ENCODE measurements at places on chromosomes 3 and 15.

GRCh38 chr3:22495241-22495640 is 707.9 kb upstream of the UBE2E2 start:
- no peak for DNase-seq

DNA sequence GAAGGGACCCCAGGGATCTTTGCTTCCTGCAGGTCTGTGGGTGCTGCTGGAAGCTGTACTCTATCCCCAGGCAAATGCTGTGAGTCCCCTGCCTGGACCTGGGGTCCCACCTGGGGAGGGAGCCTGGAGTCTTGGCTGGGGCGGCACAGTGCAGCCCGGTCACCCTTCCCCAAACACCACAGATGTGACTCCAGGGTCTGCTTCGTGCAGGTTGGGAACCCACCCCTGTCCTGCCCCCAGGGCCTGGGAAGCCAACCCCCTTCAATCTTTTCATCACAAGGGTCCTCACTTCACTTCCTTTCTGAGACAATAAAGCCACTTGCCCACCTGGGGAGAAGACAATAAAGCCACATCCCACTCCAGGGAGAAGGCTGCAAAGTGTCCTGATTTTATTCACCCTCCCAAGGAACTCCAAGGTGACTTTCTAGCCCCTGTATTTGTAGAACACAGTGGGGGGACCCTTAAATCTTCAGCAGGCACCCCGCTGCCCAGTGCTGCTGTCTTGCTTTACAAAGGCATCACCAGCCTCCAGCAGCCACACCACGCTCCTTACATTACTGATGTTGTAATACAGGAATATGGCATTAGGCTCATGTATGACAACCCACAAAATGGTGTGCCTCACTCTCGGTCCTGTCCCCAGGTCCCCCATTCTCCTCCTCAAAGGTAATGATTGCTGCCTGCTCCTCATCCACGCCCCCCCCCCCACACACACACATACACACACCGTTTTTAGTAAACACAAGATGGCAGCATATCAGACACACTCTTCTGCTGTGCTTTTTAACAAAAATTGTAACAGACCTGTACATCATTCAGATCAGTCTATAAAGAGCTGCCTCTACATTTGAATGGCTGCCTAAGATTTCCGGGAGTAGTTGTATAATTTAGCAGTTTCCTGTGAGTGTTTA is 9.9 kb downstream of the C3orf22 start:
- DNase-seq = no peak

DNA sequence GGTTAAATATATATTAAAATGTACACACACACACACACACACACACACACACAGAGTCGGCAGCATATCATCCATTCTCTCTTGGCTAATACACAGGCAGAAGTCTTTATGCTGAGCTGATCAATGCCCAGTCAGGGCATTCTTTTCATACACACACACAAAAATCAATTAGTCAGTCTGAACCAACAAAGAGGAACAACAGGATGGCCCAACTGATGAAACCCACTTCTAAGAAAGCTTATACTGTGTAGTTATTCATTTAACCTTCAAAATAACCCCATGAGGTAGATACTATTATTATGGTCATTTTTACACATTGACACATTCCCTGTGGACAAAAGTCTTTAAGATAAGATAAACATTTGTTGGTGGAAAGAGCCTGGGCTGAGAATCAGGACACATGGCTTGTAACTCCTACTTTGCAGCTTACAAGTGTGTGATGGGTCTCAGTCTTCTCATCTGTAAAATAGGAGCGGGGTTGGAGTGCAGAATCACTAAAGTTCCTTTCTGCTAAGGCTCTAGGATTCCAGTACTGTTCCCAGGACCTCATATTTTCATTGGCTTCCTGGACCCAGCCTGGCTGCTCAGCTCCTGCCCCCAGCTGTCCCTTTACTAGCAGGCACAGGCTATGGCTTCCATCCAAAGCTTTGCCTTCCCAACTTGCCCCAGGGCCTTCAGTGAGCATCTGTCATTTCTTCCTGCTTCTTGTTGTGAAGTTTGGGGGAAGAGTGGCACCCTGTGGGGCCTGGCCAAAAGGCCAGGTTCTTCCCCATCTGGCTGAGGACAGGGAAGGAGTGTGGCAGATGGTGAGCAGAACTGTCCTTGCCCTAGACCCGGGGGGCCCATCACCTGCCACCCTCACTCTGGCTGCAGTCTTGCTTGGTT is 27.2 kb upstream of the GLCE start:
- DNase-seq = no peak

DNA sequence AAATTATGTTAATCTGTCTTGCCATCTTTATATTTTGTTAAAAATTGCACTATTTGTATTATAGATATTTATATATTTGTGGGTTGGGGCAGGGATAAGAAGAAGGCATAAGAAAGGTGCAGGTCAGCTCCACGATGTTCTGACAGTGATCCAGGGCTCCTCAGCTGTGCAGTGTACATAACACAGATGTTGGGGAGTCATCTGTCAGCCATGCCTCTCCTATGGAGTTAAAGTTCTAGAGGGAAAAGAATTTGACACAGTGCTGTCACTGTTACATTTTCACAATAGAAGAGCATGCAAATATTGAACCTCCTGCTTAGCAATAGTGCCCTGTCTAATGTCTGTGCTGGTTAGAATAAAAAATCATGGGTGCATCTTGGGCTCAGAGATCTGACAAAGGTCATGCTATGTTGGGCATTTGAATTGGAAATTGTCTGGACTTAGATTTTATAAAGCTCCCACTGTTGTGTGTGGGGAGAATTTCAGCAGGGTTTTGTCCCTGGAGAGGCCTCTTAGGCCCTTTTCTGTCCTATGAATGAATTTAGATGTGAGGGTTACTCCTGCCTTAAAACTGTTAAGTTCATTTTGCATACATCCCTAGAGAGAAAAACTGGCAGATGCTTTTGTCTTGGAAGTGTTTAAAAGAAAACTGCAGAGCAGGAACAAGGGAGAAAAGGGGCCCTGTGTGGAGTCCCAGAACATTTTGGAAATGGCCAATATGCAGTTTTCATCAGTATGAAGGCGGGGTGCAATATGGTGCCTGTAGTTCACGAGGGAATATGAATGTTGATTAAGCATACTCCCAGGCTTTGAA is 20.4 kb downstream of the CDIN1 start:
- DNase-seq = no peak

DNA sequence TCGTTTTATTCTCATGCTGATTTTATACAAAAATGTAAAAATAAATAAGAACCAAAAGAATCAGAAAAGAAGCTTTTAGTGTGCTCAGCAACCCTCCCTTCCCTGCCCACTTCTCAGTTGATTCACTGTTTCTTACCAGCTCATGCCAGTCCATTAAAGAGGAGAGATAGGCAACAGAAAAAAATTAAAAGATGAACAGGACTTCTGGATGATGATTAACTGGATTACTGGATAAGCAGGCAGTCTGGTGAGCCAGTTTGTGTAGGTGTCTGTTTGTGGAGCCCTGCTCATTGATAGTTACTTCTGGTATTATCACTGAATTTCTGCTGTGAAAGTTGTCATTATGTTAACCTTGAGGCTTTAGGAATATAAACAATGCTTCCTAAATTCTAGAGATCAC is 15.1 kb upstream of the GPR171 start:
- no peak for DNase-seq

- DNase-seq = no peak
Observed at GRCh38 chr15:27352136-27352535, 381.2 kb downstream of the GABRG3 start.

- DNase-seq = no peak
Observed at GRCh38 chr15:47900751-47901150, 183.4 kb downstream of the SEMA6D start.

GRCh38 chr3:5011555-5012256 is 32.5 kb downstream of the BHLHE40 start:
- DNase-seq = no peak

GRCh38 chr3:25571285-25571684 is 93.4 kb downstream of the TOP2B start:
- DNase-seq = no peak

DNA sequence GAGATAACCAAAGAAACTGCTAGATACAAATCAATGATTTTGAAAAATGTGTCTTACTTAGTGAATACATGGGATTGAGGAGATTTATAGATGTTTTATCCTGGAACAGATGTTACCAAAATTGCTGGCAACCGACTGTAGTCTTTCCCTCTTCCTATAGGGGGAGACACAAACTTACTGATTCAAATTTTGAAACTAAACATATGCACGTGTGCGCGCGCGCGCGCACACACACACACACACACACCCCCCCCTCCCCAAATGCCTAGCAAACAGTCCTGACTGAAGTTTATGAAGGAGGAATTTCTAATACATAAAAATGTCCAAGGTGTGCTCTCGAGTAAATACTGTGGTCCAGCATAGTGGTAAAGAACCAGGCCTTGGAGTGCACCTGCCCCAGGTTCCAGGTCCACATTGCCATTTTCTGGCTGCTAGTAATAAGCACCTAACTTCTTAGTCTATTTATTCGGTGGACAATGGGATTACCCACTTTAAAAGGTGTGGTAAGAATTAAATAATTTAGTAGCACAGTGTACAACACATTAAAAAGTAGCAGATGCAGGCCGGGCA is 18.5 kb upstream of the C3orf62 start:
- DNase-seq = peak; percentile 11

Measured in T follicular helper cell (primary cell).